Suppressor macrophage (primary cell): ENCODE measurements at places on chromosomes 16 and 17.

- no peak for DNase-seq
Measured at GRCh38 chr17:26731005-26731921, 562.7 kb upstream of the WSB1 start.

DNA sequence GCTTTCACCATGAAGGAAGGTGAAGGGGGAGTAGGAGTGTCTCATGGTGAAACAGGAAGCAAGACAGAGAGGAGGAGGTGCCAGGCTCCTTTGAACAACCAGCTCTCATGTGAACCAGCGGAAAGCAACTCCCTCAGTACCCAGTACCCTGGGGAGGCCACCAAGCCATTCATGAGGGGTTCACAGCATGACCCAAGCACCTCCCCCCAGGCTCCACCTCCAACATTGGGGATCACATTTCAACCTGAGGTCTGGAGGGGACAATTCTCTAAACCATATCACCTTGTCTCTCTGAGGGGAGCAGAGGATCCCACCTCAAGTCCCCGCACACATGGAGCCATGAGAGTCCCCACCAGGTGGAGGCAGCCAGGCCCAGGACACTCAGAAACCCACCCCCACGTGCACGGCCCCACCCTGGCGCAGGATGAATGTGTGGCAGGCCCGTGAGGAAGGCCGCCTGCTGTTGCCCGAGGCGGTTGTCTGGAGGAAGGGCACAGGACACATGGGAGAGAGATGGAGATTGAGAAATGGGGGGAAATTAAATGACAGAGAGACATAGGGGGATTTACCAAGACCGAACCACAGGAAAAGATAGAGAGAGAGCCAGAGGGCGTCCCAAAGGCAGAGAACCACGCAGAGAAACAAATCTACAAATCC is 85.9 kb downstream of the TMEM132E start:
- no peak for DNase-seq

GRCh38 chr17:17341452-17341851 is 38.3 kb downstream of the NT5M start:
- DNase-seq, result no peak

- no peak for DNase-seq
Measured at GRCh38 chr17:43033948-43034881, 9.2 kb downstream of the RND2 start.

GRCh38 chr17:47946929-47947397 is 5.6 kb downstream of the PNPO start:
- DNase-seq, result peak; percentile 71

DNA sequence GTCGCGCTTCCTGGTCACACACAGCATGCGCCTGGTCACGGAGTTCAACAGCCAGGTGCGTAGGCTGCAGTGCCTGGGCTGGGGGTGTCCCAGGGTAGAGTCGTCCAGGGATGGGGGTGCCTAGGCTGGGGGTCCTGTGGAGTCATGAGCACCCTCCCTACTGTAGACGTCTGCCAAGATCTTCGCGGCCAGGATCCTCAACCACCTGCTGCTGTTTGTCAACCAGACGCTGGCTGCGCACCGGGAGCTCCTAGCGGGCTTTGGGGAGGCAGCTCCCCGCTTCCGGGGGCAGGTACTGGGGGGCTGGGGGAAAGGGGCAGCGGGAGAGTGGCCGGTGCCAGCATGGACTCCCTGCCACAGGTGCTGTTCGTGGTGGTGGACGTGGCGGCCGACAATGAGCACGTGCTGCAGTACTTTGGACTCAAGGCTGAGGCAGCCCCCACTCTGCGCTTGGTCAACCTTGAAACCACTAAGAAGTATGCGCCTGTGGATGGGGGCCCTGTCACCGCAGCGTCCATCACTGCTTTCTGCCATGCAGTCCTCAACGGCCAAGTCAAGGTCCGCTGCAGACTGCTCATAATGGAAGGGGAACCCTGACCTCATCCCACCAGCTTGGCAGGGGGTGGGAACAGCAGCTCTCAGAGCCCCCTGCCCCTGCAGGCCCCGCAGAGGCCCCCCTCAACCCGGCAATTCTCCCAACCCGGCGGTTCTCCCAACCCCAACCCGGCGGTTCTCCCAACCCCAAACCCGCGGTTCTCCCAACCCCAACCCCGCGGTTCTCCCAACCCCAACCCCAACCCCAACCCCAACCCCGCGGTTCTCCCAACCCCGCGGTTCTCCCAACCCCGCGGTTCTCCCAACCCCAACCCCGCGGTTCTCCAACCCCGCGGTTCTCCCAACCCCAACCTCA is 2.4 kb downstream of the PDIA2 start:
- no peak for DNase-seq

DNA sequence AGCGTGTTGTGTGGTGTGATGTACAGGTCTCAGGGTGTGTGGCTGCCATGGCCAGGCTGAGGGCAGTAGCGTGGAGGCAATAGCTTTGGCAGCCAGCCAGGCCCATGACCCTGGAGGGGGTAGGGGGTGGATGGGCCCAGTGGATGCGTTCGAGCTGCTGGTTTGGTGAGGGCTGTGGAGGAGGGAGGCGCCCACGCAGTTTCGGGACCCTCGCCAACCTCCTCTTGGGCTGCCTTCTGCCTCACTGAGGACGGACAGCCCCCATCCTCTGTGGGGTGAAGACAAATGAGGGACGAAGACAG is 238.6 kb upstream of the GSE1 start:
- DNase-seq, result no peak

- DNase-seq, result no peak
Measured at GRCh38 chr17:30600830-30601494, 123.8 kb downstream of the GOSR1 start.

GRCh38 chr17:31357839-31358394 is 33.6 kb upstream of the RAB11FIP4 start:
- DNase-seq, result no peak

DNA sequence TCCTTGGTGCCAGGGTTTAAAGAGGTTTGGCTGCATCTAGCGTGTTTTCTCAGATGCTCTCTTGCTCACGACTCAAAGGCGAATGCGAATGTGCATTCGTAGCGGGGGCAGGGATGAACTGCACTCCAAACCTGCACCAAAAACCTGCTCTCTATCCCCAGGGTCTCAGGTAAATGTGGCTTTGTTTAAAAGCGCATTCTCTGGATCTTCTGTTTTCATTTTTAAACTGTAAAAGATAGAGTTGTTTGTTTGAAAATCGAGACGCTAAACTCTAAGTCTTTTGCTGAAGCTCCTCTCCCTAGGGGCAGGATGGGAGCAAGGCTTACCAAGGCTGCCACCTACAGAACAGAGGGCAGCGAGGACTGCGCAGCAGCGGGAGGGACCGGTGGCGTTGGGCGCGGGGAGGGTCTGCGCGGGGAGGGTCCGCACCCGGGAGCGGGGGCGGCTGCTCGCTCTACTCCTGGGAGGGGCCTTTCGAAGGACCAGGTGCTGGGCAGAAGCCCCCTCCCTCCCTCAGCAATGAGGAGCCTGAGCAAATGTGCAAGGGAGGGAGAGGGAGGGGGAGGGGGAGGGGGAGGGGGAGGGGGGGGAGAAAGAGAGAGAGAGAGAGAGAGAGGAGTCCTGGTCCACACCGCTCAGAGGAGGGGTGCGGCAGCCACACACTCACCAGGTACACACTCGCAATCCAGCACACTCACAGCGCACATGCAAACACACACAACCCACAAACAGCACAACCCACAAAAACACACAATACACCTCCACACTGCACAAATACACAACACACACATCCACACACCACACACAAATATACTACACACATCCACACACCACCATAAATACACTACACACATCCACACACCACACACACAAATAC is 142.8 kb downstream of the GRIN2A start:
- no peak for DNase-seq

DNA sequence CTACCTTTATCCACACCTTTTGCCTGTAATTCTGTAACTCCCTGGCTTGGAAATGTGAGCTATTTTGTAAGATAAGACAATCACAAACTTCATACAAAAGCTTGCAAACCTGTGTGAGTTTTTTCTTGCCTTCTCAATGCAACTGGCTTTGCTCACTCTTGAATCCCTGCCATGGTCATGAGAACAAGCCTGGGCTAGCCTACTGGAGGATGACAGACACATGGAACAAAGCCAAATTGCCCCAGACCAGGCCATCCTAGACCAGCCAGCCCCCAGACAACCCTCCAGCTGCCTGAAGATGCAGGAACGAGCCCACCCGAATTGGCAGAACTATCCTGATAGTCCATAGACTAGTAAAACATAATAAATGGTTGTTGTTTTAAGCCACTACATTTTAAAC is 466.6 kb upstream of the ERCC4 start:
- no peak for DNase-seq

DNA sequence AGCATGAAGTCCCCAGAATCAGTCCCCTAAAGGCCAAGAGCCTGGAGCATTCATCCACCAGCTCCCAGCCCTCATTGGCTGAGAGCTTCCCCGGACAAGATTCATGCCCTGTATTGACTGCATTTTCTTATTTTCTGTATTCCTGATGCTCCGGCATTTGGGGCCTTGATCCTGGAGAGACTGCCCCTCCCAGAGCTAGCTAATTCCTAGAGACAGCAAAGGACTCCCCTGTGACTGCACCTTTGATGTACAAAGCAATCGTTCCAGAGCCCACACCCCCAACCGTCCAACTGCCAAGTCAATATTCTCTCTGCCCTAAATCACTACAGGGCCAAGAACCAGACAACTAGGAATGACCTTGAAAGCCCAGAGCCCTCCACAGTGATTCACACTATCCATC is 93.4 kb upstream of the CDH5 start:
- DNase-seq, result no peak

- no peak for DNase-seq
Measured at GRCh38 chr17:34730816-34731215, 151.4 kb downstream of the TMEM132E start.

- no peak for DNase-seq
Measured at GRCh38 chr17:47605011-47605410, 44.7 kb upstream of the KPNB1 start.

- peak; percentile 81 for DNase-seq
Measured at GRCh38 chr17:63919311-63919723, 678 bp upstream of the GH1 start.

DNA sequence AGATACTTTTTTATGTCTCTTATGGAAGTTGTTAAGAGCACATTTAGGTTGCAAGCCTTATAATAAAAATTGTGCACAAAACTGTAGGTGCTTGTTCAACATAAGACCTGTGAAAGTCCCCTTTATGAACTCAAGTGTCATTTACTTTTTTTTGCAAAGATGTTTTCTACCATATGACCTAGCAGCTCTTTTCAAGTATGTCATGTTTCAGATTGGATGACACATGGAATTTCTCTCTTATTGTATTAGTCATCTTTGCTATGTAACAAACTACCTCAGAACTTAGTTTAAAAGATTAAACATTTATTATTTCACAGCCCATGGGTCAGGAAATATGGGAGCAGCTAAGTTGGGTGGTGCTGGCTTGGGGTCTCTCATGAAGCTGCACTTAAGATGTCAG is 57.9 kb downstream of the PHKB start:
- no peak for DNase-seq

DNA sequence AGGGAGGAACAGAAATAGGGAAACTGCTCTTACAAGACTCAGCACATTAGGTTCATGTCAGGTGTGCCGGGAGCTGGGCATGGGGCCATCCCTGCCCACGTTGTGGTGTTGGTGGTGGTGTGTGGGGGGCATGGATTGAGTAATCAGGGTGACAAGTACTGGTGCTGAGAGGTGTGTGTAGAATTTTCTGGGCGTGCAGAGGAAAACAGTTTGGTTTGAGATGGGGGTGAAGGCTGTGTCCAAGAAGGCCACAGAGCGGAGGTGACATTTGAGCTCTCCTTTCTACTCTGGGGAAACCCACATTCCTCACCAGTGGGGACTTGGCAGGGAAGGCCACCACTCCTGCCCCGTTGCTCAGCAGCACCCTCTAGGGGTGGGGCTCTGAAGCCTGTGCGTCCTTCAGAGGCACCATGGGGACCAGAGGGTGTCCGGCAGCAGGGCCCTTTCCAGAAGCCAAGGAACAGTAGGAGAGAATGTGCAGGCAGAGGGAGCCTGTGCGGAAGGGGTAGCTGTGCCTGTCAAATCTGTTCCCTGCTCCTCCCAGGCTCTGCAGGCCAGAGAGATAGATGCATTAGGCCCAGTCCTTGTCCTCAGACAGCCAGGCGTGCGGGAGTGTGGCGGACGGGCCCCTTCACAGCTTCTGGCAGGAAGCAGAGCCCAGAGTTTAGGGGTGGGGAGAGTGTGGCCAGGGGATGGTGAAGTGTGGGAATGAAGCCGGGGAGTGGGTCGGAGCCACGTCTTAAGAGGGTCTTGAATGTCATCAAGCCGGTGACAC is 48.7 kb upstream of the GSE1 start:
- peak; percentile 73 for DNase-seq

- DNase-seq, result no peak
Measured at GRCh38 chr17:77205396-77206125, 64.8 kb downstream of the SEC14L1 start.

DNA sequence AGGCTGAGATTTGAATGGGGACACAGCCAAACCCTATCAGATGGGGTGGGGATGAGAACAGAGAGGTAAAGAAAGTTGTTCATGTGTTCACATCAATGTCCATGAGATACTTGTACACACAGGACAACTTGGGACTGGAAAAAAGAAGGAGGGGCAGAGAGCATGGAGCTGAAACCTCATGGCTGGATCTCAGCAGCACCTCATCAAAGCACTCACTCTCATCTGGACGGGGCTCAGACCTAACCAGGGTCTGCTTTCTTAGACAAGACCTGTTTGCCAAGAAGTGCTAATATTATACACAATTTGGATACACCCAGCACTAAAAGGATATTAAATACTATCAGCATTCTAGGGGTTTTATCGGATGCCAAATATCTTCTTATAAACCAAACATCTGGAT is 399.8 kb downstream of the SLC39A11 start:
- DNase-seq, result no peak

GRCh38 chr17:64025732-64026294 is 5.4 kb upstream of the ICAM2 start:
- DNase-seq, result peak; percentile 85

DNA sequence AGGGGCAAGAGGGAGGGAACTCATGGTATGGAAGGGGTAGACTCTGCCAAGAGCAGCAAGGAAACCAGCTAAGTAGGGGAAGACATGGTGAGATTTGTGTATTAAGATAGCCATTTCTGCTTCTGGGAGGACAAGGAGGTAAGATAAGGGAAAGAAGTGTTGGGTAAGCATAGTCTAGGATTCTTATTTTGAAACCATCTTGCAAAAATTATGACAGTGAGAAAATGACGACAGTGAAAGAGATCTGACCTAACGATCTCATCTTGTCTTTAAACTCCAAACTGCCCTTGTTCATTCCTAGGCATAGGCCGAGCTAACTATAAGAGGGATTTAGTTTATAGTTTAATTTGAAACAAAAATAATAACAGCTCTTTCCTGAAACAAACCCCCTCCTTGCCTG is 5.6 kb upstream of the RBL2 start:
- DNase-seq, result no peak

GRCh38 chr17:71273441-71273840 is 847.4 kb upstream of the SOX9 start:
- DNase-seq, result no peak

GRCh38 chr16:79600638-79601091 is at the start of gene MAF:
Gene MAF (minus strand): TSS chr16:79600737. CDS start chr16:79599902, 835 bp downstream.
- peak; percentile 96 for DNase-seq

DNA sequence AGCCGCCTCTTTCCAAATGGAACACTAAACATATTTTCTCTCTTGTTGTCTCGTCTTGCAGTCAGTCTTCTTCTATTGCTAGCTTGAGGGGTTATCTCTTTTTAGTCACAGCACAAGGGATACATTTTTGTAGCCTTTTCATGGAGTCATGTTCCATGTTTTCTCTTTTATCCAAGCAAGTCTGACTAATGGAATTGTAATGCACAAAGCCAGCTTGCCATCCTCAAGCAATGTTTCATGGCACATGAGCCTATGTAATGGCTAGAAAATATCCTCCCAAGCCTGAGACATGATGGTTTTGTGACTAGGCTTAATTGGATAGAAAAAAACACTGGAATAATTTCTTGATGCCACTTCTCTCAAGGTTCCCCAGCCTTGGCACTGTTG is 414.6 kb upstream of the GOT2 start:
- no peak for DNase-seq

GRCh38 chr16:82763371-82763770 is 136.6 kb downstream of the CDH13 start:
- no peak for DNase-seq
